Naive thymus-derived CD4-positive, alpha-beta T cell (primary cell): ENCODE measurements at places on chromosomes 1 and 21. TPM values are rescaled to one million over a fixed set of nuclear protein-coding genes. Genes with fewer than 3 reads are reported as not detected.

- DNase-seq, result no peak
- H3K4me1 ChIP-seq, result no peaks in the 10 kb centered on the region
- no peak overlapping the region for H3K27ac ChIP-seq
- H3K27me3 ChIP-seq, result no peaks in the 10 kb centered on the region
Measured at GRCh38 chr1:56284928-56285327, 294.4 kb downstream of the PLPP3 start.

DNA sequence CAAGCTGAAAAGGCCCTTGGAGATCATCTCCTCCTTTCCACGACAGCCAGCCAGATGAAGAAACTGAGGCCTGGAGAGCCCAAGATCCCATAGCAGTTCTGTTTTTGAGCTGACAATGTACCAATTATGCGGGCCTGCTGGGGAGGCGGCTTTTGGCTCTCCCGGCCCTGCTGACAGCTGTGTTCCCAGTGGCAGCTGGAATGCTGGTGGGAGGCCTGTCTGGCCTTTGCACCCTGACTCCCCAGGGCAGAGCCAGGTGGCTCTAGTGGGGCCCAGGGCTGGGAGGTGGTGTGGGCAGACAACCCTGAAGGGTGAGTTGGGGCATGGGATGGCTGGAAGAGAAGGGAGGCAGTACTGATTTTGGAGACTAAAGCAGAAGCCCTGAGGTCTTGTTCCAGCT lies 30.7 kb upstream of the WASF2 start:
- peaks cover 43% of the 10 kb centered on the region for H3K4me1 ChIP-seq
- no peaks in the 10 kb centered on the region for H3K36me3 ChIP-seq

MNDA gene
- 0.70 TPM for total RNA-seq

GRCh38 chr1:180265201-180265600 lies 35.1 kb downstream of the LHX4 start:
- H3K4me3 ChIP-seq, result no peak overlapping the region
- no peaks in the 10 kb centered on the region for H3K27me3 ChIP-seq
- no peaks in the 10 kb centered on the region for H3K36me3 ChIP-seq
- DNase-seq, result no peak

DNA sequence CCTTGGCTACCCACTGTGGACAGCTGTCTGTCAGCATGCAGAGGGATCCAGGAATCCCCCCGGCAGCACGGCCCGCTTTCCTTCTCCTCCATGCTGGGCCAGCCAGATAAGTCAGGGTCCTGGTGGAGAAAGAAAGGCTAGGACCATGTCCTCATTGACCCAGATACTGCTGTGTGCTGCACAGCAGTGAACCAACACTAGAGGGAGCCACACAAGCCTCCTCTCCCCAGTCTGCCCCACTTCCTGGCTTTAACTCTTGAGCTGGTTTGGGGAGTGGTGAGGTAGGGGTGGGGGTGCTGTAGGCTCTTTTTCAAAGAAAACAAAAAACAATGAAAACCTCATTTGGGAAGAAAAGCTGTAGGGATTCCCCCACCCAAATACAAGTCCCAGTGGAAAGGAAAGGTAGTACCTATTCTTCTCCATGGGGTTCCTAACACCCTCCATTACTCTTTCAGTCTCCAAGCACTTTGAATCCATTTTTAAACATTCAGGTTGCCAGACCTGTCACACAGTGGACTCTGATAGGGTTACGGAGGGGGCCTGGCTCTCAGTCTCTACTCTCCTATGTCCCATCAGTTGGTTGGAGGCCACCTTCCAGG lies 84.9 kb upstream of the CD1D start:
- H3K4me1 ChIP-seq, result no peaks in the 10 kb centered on the region
- no peak overlapping the region for H3K27ac ChIP-seq
- no peaks in the 10 kb centered on the region for H3K36me3 ChIP-seq
- no peak for DNase-seq
- no peaks in the 10 kb centered on the region for H3K27me3 ChIP-seq
- H3K4me3 ChIP-seq, result no peak overlapping the region

DNA sequence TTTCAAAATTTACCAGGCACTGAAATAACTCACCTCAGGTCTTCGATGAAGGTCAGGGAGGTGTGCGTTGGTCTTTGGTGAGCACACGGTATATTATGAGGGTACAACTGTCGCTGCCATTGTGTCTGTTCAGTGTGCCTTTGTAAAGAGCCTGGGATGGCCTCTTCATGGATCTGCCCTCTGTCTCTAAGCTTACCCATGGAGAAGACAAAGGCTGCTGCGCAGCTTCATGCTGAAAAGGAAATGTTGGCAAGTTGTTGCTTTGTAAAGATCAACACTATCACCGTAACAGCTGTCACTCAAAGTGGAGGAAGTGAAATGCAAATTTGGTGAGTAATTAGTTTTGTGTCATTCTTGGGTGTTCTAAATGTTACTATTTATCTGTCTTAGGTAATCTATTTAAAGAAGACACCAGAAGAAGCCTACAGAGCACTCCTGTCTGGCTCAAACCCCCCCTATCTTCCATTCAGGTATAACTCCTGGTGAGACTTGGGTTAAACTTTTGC lies 71.6 kb downstream of the CDC14A start:
- H3K4me1 ChIP-seq, result peaks cover 29% of the 10 kb centered on the region
- peak overlapping the region; percentile 69 for H3K27ac ChIP-seq
- H3K27me3 ChIP-seq, result no peaks in the 10 kb centered on the region
- no peak for DNase-seq
- peaks cover 14% of the 10 kb centered on the region for H3K36me3 ChIP-seq
- H3K4me3 ChIP-seq, result peak overlapping the region; percentile 41
